T-helper 17 cell (primary cell): ENCODE measurements at places on chromosomes 16 and 17.

DNA sequence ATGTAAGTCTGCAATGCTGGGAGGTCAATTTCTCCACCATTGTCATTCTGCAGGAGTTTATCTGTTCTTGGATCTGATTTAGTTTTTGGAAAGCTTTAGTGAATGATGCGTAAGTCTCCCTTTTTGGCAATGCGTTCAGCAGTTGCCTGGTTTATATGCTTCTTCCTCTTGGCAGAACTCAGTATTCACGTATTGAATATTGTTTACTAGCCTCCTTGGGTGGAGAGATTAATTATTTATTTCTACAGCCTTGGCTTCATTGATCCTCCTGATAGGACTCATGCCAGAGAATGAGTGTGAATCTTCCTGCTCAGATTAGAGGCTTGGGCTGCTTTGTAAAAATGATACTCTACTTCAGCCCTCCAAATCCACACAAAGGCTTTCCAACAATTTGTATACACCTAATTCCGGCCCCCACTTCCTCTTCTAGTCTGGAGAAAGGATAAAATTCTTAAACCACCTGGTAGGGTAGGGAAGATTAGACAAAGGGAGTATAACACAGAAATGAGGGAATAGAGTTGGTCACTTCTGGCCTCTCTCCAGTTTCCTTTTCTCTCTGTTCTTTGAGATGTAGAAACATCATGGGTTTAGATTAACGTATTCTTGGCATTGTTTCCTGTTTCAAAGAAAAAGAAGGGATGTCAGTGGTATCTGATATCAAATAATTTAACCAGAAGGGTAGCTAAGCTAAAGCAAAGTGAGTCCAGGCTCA lies 929.8 kb downstream of the KCNJ2 start:
- no peaks in the 10 kb centered on the region for H3K27me3 ChIP-seq
- no peak overlapping the region for H3K27ac ChIP-seq
- DNase-seq: no peak
- no peaks in the 10 kb centered on the region for H3K36me3 ChIP-seq

- peak overlapping the region; percentile 94 for H3K4me3 ChIP-seq
- no peak for DNase-seq
- peak overlapping the region; percentile 96 for H3K27ac ChIP-seq
- peaks cover 52% of the 10 kb centered on the region for H3K4me1 ChIP-seq
- peaks cover 18% of the 10 kb centered on the region for H3K36me3 ChIP-seq
Measured at GRCh38 chr16:79597277-79598062, 3.1 kb downstream of the MAF start.

GRCh38 chr17:31008374-31009041 lies 37.7 kb downstream of the RNF135 start:
- no peaks in the 10 kb centered on the region for H3K27me3 ChIP-seq
- peak overlapping the region; percentile 94 for H3K27ac ChIP-seq
- DNase-seq: peak; percentile 45
- H3K36me3 ChIP-seq: peaks cover 6% of the 10 kb centered on the region
- H3K4me3 ChIP-seq: peak overlapping the region; percentile 94

DNA sequence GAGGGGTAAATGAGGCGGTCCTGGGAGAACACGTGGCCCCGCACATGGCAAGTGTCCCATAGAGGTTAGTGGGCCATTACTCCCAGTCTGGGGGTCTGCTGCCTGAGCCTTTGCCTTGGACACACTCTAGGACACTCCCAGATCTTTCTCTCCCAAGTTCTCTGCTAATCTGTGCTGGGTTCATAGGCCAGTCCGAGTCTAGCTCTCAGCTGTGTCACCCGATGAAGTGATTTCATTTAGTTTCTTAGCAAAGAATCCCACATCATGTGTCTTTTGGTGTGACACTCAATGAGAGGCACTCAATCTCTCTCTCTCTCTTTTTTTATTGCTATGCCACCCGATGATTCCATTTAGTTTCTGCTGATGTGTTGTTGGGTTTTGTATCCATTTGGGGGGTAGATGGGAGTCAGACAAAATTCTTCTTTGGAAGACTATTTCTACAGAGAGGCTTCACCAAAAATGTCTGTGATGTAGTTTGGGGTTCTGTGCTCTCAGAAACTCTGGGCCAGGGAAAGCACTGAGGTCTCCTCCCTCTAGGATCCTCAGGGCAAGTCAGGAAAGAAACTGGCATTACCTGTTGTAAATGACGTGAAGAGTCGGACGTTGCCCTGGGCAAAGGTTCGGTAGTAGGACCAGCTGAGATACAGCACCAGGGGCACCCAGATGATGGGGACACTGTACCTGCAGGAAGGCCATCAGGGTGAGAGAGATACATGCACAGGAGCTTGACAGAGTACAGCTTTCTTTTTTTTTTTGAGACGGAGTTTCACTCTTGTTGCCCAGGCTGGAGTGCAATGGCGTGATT lies 25.2 kb upstream of the MLKL start:
- H3K4me1 ChIP-seq: peaks cover 8% of the 10 kb centered on the region
- no peak overlapping the region for H3K27ac ChIP-seq
- no peak overlapping the region for H3K4me3 ChIP-seq
- peaks cover 21% of the 10 kb centered on the region for H3K27me3 ChIP-seq

GRCh38 chr16:48632137-48632774 lies 22.3 kb upstream of the N4BP1 start:
- peaks cover 13% of the 10 kb centered on the region for H3K27me3 ChIP-seq
- H3K27ac ChIP-seq: no peak overlapping the region
- no peak for DNase-seq
- H3K4me1 ChIP-seq: peaks cover 4% of the 10 kb centered on the region
- H3K4me3 ChIP-seq: no peak overlapping the region
- H3K36me3 ChIP-seq: no peaks in the 10 kb centered on the region

- H3K27ac ChIP-seq: peak overlapping the region; percentile 49
- DNase-seq: no peak
Measured at GRCh38 chr16:8923199-8923598, 40.5 kb downstream of the USP7 start.

- no peak overlapping the region for H3K27ac ChIP-seq
- H3K4me3 ChIP-seq: peak overlapping the region; percentile 84
- no peak for DNase-seq
- H3K4me1 ChIP-seq: peaks cover 7% of the 10 kb centered on the region
- H3K27me3 ChIP-seq: no peaks in the 10 kb centered on the region
- H3K36me3 ChIP-seq: no peaks in the 10 kb centered on the region
Measured at GRCh38 chr17:62704381-62704971, 77.0 kb downstream of the MRC2 start.

GRCh38 chr16:67731753-67732095 lies 12.6 kb upstream of the GFOD2 start:
- H3K4me3 ChIP-seq: no peak overlapping the region
- no peak overlapping the region for H3K27ac ChIP-seq
- H3K4me1 ChIP-seq: peaks cover 2% of the 10 kb centered on the region
- peaks cover 9% of the 10 kb centered on the region for H3K36me3 ChIP-seq

- no peak overlapping the region for H3K4me3 ChIP-seq
- peaks cover 8% of the 10 kb centered on the region for H3K4me1 ChIP-seq
- H3K27me3 ChIP-seq: no peaks in the 10 kb centered on the region
- no peaks in the 10 kb centered on the region for H3K36me3 ChIP-seq
- no peak for DNase-seq
Measured at GRCh38 chr16:71709229-71709781, 15.2 kb downstream of the PHLPP2 start.

GRCh38 chr17:49218941-49219913 lies 8.7 kb downstream of the ABI3 start:
- H3K4me1 ChIP-seq: peaks cover 49% of the 10 kb centered on the region
- peaks cover 3% of the 10 kb centered on the region for H3K36me3 ChIP-seq
- DNase-seq: no peak
- H3K27me3 ChIP-seq: no peaks in the 10 kb centered on the region
- H3K4me3 ChIP-seq: peak overlapping the region; percentile 84

DNA sequence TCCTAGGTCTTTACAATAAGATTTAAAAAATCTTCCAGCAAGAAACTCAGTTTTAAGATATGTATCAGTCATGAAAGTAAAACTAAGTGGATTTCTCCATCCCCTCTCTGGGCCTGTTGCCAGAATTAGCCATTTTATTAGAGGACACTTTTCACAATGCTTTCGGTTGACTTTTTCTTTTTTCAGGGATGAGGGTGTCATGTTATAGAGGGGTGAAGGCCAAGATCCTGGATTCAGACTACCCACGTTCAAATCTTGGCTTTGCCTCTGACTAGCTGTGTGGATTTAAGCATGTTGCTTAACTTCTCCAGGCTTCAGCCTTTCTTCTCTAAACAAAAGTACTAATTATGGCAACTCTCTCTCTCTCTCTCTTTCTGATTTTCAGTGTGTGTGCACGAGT lies 111.7 kb upstream of the COX10 start:
- no peak for DNase-seq
- no peaks in the 10 kb centered on the region for H3K4me1 ChIP-seq
- no peaks in the 10 kb centered on the region for H3K36me3 ChIP-seq
- no peak overlapping the region for H3K27ac ChIP-seq
- H3K27me3 ChIP-seq: no peaks in the 10 kb centered on the region
- no peak overlapping the region for H3K4me3 ChIP-seq

GRCh38 chr17:59810894-59811153 lies 81.9 kb downstream of the TUBD1 start:
- H3K4me3 ChIP-seq: no peak overlapping the region
- no peak for DNase-seq
- no peaks in the 10 kb centered on the region for H3K27me3 ChIP-seq
- peaks cover 6% of the 10 kb centered on the region for H3K36me3 ChIP-seq
- peaks cover 7% of the 10 kb centered on the region for H3K4me1 ChIP-seq

DNA sequence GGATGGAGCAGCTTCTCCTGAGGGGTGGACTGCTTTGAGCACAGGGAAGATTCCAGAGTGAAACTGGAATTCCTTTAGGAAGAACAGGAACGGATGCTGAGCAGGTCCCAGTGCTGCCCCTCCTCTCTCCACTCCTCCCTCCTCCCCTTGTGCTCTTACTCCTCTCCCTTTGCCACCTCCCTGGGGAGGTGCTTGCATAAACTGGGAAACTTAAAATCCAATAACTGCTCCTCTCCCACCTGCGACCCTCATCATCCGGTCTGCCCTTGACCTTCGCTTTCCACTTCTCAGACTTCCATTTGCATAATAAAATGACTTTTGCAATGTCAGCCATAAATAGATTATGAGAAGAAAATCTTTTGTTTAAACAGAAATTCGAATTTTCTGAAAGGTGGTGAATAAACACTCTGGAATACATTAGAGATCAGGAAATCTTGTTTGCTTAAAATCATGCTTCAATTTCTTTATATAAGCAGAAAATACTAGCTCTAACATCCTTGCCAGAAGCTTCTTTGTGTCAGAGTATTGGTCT lies 23.7 kb downstream of the HSBP1 start:
- peaks cover 4% of the 10 kb centered on the region for H3K27me3 ChIP-seq
- no peak overlapping the region for H3K4me3 ChIP-seq
- no peak overlapping the region for H3K27ac ChIP-seq
- no peaks in the 10 kb centered on the region for H3K36me3 ChIP-seq

GRCh38 chr17:66678827-66679226 lies 156.1 kb upstream of the CACNG5 start:
- peak overlapping the region; percentile 29 for H3K27ac ChIP-seq
- no peak overlapping the region for H3K4me3 ChIP-seq
- DNase-seq: no peak

DNA sequence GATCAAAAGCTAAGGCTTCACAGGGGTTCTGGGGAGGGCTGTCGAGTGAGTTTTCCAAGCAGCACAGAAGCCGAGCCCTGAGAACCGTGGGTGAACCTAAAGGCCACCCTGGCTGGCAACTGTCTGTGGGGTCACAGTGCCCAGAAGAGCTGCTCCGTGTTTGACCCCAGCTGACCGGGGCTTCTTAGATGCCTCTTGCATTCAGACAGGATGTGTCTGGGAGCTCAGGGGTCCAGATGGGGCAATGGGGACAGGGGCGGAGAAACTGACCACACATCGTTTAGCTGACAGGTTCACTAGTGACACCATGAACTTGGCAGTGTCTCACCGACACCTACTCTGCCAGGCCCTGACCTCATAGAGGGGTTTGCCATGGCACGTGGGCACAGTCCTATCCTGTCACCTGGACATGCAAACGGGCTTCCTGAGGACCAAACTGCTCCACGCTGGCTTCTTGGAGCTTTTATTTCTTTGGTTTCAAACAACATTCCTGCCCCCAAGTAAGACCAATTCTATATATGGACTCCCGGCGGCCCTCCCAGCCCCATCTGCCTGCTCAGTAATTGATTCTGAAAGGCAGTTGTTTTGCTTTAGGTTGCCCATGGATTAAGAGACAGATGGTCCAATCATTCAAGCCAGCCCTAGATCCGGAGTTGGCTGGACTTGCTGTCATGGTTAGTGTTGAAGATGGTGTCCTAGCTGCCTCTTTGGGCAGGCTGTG lies 22.2 kb downstream of the WSCD1 start:
- H3K27ac ChIP-seq: no peak overlapping the region
- H3K4me3 ChIP-seq: no peak overlapping the region
- no peaks in the 10 kb centered on the region for H3K4me1 ChIP-seq
- DNase-seq: no peak
- H3K36me3 ChIP-seq: peaks cover 2% of the 10 kb centered on the region

DNA sequence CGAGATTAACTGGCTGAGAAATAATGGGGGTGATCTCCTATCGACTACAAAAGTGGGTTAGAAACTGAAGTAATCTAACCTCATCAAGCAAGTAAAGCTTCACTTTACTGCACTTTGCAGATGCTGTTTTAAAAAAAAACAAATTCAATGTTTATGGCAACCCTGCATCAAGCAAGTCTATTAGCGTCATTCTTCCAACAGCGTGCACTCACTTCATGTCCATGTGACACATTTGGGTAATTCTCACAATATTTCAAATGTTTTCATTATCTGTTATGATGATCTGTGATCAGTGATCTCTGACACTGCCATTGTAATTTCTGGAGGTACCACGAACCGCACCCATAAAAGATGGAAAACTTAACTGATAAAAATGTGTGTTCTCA lies 70.8 kb downstream of the KANSL1 start:
- peak overlapping the region; percentile 60 for H3K4me3 ChIP-seq
- no peak for DNase-seq
- peak overlapping the region; percentile 80 for H3K27ac ChIP-seq
- H3K36me3 ChIP-seq: peaks cover 7% of the 10 kb centered on the region
- H3K27me3 ChIP-seq: no peaks in the 10 kb centered on the region

- H3K27me3 ChIP-seq: peaks cover 4% of the 10 kb centered on the region
- no peak overlapping the region for H3K27ac ChIP-seq
- H3K4me1 ChIP-seq: no peaks in the 10 kb centered on the region
- H3K4me3 ChIP-seq: no peak overlapping the region
Measured at GRCh38 chr16:46927273-46927672, 43.1 kb downstream of the GPT2 start.

GRCh38 chr16:89309438-89310122 lies 92.1 kb downstream of the ZNF778 start:
- H3K27me3 ChIP-seq: no peaks in the 10 kb centered on the region
- H3K27ac ChIP-seq: no peak overlapping the region
- H3K4me3 ChIP-seq: no peak overlapping the region
- no peak for DNase-seq

DNA sequence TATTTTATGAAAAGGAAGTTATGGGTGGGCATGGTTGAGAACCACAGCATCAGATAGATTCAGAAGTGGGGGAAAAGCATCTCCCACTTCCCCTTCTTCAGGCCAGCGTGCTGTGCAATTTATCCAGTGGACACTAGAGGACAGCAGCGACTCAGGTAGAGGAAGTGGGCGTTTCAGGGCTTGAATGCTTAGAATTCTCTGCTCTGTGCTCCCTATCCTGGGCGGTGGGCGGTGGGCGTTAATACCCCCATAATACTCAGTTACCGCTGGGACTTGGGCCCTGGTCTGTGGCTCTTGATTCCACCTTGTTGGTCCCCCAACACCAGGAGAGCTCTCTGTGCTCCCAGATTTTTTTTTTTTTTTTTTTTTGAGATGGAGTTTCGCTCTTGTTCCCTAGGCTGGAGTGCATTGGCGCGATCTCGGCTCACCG lies 3.7 kb upstream of the LYZL6 start:
- no peak overlapping the region for H3K27ac ChIP-seq
- peaks cover 23% of the 10 kb centered on the region for H3K27me3 ChIP-seq
- H3K4me3 ChIP-seq: no peak overlapping the region
- no peak for DNase-seq
- H3K4me1 ChIP-seq: no peaks in the 10 kb centered on the region
- no peaks in the 10 kb centered on the region for H3K36me3 ChIP-seq
